HT1080 (cell line): ENCODE measurements at places on chromosomes 11 and 22. TPM values are rescaled to one million over a fixed set of nuclear protein-coding genes. Genes with fewer than 3 reads are reported as not detected.

DNA sequence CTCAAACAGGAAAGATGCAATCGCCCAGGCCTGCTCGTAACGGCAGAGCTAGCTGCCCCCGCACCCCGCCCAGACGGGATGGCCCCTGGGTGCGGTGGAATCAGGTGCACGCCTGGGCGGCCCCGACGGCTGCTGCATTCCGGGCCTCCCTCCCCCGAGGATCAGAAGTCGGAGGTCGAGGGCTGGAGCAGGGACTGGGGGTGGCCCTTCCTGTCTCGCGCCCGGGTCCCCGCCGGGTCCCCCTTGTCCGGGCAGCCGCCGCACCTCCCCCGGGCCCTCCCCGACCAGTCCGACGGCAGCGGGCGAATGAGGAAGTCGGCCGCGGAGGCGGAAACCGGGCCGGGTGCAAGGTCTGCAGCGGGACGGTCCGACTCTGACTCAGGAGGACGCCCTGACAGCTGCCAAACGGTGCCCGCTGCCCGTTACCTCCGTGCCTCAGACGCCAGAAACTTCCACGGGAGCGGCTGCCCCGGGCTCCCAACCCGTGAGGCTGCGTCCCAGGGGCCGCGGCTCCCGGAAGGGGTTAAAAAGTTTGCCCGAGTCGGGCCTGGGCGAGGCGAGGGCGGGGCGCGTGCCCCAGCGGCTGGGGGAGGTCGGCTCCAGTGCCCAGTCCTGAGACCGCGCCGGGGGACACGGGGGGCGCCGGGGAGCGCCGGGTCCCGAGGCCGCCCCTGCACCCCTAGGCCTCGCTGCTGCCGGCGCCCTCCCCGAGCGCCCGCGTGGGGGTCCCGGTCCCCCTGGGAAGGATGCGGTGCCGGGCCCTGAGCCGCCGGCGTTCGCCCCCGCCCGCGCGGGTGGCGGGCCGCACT is 663 bp downstream of the MYH9 start:
- no peak for DNase-seq

DNA sequence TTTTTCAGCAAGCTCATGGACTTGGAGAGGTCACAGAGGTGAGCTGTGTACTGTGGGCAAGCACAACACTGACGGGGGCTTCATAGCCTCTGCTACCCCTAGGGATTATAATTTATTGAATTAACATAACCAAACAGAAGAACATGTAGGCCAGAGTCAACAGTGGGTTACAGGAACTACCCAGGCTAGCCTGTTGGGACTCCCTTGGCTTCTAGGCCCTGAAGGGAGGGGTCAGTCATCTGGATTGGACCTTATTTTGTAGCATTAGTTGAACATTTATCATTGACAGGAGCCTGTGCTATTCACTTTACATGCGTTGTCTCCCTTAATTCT is 56.9 kb downstream of the KREMEN1 start:
- no peak for DNase-seq

DNA sequence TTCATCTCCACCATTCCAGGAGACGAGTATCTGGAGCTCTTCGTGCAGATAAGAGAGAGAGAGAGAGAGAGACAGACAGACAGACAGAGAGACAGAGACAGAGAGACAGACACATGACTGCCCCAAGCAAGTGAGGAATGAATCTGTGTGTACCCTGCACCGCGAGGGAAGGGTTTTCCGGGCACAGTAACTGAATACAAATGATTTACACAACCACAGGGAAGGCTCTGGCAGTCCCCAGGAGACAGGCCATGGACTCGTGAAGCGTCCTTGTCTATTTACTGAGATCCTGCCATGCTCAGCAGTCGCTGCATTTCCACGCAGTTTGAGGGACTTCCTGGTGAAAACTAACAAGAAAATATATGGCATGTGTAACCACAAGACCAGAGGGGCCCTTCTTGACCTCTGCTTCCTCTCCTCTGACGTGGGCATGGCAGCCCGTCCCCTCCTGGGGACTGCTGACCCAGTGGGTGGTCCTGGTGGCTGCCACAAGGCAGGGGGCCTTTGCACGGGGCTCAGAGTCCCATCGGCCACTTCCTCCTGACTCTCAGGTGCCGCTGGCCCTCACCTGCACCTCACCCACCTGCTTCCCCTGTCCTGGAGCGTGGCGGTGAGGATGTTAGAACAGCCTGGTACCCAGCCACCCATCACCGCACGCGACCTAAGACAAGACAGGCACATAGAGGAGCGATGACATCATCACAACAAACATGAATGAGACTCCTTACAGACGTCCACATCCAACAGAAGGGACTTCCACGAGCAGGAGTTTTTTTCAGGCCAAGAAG is 75.9 kb downstream of the PHF21B start:
- DNase-seq: no peak

- DNase-seq: no peak
These were observed 664 bp downstream of the DDB2 start for GRCh38 chr11:47215366-47215910.

DNA sequence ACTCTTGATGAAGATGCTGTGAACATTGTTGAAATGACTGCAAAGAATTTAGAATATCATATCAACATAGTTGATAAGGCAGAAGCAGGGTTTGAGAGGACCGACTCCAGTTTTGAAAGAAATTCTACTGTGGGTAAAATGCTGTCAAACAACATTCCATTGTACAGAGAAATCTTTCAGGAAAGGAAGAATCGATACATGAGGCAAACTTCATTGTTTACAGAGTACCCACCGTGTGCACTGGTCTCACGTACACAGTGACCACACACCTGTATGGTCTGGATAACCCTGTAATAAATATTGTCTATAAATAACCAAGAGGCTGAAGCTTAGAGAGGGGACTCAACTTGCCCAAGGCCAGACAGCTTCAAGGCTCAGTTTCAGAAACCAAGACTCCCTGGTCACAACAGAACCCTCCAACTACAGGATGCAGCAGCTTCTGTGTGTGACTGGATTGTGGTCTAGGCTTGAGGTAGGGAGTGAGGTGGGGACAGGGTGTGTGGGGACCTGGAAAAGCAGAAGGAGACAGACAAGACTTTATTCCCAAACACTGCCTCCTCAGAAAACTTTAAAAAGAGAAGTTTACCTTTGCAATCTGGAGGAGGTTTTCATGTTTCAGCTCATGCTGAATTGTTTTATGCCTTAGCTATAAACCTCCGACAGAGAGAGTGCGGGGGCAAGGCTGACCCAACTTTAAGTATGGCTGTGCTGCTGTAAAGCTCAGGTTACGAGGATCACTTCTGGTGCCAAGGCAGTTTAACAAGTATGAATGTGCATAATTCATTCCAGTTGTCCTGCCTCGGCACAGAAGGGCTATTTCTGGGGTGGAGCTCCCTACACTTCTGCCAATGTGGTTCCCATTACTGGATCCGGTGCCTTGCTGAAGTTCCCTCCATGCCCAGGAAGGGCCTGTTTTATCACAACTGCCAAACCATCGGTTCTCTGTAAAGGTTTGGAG is 372.6 kb upstream of the NARS2 start:
- DNase-seq: no peak

- DNase-seq: no peak
These were observed 20.9 kb upstream of the CTR9 start for GRCh38 chr11:10730151-10730550.

- DNase-seq: no peak
These were observed 63.6 kb downstream of the NFAM1 start for GRCh38 chr22:42368379-42369249.

GRCh38 chr11:20211691-20212090 is 51.4 kb upstream of the DBX1 start:
- no peak for DNase-seq

DNA sequence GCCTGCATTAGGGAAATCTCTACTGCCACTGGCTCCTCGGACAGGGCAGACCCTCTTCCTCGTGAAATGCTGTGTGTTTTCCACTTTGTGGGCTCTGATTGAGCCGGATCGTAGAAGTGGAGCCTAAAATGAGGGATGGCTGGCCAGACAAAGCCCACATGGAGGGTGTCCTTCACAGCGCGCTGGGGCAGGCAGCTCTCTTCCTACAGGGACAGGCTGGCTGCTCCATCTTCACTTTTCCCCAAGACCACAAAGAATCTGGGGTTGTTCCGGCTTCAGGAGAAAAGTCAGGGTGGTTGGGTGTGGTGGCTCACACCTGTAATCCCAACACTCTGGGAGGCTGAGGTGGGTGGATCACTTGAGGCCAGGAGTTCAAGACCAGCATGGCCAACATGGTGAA is 94.9 kb downstream of the MORC2 start:
- no peak for DNase-seq

GRCh38 chr11:8328848-8329330 is 65.2 kb upstream of the LMO1 start:
- DNase-seq: peak; percentile 96

- DNase-seq: no peak
These were observed 215.7 kb upstream of the CTSC start for GRCh38 chr11:88553204-88553603.

- DNase-seq: no peak
These were observed 14.5 kb downstream of the PHLDB1 start for GRCh38 chr11:118621784-118622375.

- DNase-seq: no peak
These were observed 26.9 kb upstream of the OR8G1 start for GRCh38 chr11:124214027-124214426.

GRCh38 chr11:109521571-109522086 is 99.6 kb downstream of the C11orf87 start:
- DNase-seq: no peak

- peak; percentile 73 for DNase-seq
These were observed 52.2 kb downstream of the JAM3 start for GRCh38 chr11:134120921-134121526.

GRCh38 chr22:32596471-32596870 is 121.9 kb downstream of the FBXO7 start:
- DNase-seq: no peak

The TMEM134 gene
- 3.3 and 6.9 TPM in 2 replicates for total RNA-seq

The KIRREL3 gene
- 1.7 and 2.2 TPM in 2 replicates for total RNA-seq

The CASP4 gene
- 55.0 and 60.6 TPM in 2 replicates for total RNA-seq

The TEX54 gene
- 0.66 TPM in 1 of 2 replicates, not detected in the other for total RNA-seq

The INPP5J gene
- 0.23 and 0.88 TPM in 2 replicates for total RNA-seq

The SLC22A6 gene
- not detected in 2 replicates for total RNA-seq
